NCI-H510A treated with DMSO at 0.1 percent for 48 hours (cell line): ENCODE measurements at places on chromosomes 2 and 18.

GRCh38 chr18:12921178-12921577 is 26.6 kb upstream of the SEH1L start:
- no peak for DNase-seq

- DNase-seq: no peak
These were observed 13.0 kb downstream of the AMER3 start for GRCh38 chr2:130768191-130768855.

DNA sequence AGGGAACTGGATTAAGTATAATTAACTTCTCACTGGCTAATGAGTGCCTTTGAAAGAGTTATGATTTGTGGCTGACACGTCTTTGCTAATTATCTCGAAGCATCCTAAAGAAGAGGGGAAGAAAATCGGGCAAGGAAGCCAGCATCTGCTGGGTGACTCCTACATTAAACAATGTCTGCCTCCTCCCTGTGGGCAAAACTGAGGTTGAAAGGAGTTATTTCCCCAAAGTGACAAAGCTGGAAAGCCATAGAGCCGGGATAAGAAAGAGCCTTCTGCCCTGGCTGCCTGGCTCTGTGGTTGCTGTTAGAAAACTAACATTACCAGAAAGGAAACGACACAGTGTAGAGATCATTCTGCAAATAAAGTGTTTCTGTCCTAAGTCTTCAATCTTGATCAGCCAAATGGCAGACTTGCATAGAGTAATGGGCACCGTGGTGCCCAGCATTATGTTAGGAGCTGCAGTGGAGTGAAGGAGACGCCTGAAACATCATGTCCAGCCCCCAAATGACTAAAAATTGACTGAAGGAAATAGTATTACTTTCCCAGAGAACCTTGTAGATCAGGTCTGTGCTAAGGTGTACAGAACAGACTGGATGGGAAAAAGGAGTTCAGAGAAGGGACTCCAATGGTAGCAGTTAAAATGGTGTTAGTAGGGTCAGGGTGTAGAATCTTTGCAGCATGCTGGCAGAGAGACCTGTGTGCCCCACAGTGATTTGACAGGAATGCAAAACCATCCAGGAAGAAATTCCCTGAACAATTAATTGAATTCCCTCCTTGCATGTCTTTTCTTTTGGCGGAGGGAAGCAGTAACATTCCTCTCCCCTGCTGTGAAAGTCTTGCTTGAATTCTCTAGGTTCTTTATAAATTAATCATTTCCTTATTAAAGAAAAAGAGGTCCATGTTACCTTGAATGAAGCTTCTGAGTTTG is 44.4 kb downstream of the ALPK2 start:
- DNase-seq: no peak

DNA sequence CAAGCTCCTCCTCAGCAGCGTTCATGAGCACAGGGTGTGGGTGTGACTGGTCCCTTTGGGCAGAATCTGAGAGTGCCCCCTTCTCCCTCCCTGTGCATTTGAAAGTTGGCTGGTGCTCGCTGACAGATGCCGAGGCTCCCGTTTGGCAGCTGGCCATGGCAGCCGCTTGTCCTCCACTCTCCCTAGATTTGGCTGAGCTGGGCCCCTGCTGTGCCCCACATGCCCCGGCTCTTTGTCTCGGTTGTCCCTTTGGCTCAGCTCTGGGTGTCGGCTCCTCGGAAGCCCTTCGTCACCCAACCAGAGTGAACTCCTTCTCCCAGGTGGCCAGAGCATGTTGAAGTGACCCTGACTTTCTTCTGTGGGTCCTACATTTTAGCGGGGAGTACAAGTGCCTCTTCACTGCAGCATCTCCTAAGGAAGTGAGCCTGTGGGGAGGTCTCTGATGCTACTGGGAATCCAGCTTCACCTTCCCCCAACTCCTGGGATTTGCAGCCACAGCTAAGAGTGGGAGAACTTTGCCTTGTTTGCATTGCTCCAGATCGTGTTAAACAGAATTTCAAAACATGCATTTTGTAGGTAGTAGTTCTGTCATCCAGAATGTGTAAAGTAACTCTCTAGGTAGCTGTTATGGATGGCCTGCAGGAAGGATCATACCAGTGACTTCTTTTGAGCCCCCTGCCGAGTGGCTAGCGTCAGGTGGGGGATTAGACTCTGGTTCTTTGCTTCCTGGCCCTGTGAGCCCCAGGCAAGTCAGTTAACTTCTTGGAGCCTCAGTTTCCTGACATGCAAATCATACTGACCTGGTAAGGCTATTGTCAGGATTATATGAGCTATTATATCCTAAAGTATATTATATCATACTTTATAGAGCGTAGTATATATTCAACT is 24.2 kb downstream of the HPCAL1 start:
- peak; percentile 60 for DNase-seq

GRCh38 chr18:251572-251971 is 16.3 kb downstream of the THOC1 start:
- no peak for DNase-seq

DNA sequence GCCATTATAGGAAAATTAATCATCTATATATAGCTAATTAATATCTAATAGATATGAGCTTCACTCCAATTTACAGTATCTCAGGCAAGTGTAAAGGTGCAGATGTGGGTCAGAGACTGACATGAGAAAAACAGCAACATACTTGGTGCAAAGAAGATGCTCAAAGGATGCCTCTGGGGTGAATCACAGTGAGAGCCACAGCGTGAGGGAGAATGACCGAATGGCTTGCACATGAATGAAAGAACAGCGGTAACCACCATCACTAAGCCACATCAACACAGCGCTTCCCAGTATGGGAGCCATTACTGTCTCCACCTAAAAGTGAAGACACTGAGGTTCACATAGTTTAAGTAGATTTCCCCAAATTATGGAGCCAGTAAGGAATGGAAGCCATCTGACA is 423.4 kb upstream of the ID2 start:
- no peak for DNase-seq

GRCh38 chr2:154338352-154338967 is 360.0 kb upstream of the KCNJ3 start:
- DNase-seq: no peak

DNA sequence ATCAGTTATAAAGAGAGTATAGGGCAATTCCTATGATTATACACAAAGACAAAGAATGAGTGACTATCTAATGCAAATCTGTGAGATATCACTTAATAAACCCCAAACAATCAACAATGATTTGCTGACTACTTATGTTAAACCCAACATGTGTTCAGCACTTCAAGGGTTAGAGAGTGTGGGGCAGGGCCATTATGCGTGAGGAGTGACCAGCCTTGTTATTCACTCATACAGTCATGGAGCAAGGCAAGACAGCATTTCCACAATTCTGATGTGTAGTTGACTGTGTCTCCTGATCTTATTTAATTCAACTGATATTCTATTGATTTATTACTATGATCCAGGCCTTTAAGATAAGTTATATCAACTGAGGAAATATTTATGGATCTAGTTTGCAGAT is 251.7 kb downstream of the CYRIA start:
- no peak for DNase-seq

- DNase-seq: peak; percentile 70
These were observed 29.5 kb upstream of the ZNF396 start for GRCh38 chr18:35406666-35407065.
